ENCODE measurements at places on chromosomes 4 and X.

DNA sequence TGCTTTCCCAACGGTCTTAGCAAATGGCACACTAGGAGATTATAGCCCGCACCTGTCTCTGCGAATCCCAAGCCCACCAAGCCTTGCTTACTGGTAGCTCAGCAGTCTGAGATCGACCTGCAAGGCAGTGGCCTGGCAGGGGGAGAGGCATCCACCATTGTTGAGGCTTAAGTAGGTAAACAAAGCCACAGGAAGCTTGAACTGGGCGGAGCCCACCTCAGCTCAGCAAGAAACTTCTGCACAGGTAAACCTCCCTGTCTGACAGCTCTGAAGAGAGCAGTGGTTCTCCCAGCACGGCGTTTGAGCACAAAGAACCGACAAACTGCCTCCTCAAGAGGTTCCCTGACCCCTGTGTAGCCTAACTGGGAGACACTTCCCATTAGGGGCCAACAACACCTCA, 42.8 kb downstream of the BRWD3 start:
- no peak for DNase-seq

DNA sequence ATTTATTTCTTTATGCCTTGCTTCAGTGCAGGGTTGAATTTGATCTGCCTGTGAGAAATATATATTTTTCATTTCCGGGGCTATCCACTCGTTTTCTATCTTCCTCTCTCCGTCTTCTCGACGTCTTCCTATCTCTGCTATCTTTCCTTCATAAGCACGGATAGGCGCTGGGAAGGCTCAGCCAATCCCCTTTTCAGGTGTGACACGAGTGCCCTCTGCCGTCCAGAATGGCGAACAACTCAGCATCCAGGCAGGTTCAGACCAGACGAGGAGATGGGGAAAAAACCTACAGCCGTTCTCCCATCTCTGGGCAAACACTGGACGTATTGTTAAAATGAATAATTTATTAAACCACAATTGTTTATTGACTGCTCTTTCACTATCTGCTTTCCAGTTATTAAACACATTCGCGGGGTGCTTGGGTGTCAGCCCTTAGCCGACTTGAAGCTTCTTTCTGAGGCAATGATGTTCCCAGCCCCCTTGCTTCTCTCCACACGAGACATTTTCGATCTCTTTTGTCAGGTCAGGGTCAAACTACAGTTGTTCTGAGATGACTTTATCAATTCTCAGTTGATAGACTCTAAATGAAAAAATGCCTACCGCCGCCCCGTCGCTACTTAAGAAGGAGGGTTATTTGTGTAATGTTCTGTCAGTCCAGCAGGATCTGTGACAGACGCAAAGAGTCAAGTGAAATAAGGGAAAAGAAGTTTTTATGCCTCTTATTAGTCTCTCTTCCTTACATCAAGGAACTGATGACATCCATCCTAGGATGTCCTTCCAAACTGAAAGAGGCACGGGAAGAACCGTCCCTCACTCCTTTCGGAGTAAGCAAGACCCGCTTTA, 96.3 kb upstream of the NOCT start:
- DNase-seq = peak; percentile 83

DNA sequence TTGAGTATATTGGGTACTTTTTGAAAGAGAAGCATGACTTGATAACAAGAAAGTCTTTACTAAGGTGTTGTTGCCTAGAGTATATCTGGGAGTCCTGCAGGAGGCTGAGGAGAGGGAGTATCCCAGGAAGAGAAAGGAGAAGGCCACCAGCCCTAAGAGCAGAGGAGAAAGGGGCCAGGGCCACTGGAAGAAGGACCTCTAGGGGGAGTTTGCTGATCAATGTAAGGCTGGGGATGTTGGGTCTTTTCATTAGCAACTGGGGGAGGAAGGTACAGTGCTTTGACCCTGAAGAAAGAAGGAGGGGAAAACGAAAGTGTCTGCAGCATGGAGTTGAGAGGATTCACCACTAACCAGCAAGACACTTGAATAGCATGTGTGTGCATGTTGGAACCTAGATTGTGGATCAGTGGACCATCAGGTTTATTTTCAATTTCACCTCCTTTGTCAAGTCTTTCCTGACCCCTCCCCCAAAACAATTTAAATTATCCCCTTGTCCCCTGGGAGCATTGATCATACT, 4.5 kb downstream of the SMIM9 start:
- no peak for DNase-seq

DNA sequence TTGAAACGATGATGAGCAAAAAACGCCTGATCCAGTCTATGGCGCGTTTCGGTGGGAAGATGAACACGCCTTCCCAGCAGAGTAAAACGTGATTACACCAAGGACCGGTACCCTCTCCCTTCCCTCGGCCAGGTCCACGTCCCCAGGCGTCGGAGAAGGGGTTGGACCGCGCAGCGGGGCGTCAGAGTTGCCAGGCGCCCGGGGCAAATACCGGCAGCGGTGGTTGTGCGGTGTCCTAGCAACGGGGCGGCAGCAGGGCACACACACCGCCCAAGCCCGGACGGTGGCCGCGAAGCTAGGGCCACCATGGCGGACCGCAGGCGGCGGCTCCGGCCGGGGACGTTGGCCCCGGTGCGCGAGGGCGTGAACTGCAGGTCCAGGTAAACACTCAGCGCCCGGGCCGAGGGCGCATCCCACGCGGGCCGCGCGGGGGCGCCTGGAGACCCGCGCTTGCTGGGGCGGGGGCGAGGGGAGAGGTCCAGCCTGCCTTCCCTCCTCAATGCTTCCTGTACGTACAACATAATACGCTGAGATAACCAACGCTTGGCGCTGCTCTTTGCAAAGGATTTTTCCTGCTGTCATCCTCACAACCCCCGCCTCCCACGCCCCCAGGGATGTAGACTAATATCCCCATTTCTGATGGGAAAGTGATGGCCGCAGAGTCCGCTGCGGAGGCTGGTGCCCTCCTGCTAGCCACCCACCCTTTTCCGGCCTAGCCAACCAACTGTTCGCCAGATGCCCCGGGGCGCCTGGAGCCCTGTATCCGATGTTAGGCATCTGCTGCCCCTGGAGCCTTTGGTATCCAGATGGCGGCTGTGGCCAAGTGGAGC, at the start of gene FAM47E:
Gene FAM47E, plus strand, starts transcription at position 281 of the 830 bp plus-strand sequence. Its CDS starts 26 bp downstream, at position 307.
- peak; percentile 93 for DNase-seq

DNA sequence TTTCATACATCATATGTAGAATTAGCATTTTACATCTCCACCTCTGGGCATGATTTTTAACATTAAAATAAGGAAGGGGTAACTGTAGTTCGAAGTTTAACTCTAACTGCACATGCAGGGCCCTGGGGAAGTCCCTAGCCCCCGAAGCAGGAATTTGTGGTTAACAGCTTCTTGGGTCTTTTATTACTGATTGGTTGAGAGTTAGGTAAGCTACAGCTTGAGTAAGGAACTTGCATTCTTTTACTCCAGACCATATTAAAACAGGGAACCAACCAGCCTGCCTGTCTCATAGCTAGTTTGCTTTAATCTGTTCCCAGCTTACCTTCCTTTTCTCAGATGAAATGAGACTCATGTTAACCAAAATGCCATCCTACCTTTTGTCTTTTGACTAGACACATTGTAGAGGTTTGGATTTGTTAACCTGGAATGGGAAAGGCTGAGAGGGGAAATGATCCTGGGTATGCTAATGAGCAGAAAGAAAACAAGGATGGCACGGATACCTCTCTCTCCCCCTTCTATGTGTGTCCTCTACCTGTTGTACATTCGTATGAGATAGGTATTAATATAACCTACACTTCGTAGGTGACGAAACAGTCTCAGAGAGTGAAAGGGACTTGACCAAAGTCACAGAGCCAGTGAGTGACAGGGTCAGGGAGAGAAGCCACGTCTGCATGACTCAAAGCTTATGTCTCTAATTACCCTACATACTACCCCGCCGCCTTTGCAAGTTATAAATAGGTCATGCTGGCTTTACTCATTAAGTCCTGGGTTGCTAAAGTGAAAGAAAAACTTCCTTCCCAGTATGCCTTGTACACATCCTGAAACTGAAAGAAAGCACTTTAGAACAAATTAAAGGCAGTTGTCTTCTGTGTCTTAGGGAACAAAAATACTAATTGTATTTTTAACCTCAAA, 119.5 kb upstream of the AFF2 start:
- DNase-seq = no peak

GRCh38 chr4:88008122-88008742, 797 bp downstream of the PKD2 start:
- DNase-seq = peak; percentile 41

- no peak for DNase-seq
Measured at GRCh38 chrX:33252306-33252825, 41.0 kb upstream of the DMD start.

- no peak for DNase-seq
Measured at GRCh38 chr4:159401791-159402380, 299.0 kb downstream of the RAPGEF2 start.

GRCh38 chr4:19596342-19596741, 655.4 kb upstream of the SLIT2 start:
- no peak for DNase-seq

DNA sequence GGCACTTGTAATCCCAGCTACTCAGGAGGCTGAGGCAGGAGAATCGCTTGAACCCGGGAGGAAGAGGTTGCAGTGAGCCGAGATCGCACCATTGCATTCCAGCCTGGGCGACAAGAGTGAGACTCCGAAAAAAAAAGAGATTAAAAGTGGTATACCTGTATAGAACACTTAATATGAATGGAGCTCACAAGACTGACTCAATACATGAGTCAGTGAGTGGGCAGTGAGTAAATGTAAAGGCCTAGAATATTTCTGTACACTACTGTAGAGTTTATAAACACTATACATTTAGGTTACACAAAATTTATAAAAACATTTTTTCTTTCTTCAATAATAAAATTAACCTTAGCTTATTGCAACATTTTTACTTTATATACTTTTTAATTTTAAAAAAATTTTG, 93.8 kb downstream of the CENPC start:
- DNase-seq = no peak

DNA sequence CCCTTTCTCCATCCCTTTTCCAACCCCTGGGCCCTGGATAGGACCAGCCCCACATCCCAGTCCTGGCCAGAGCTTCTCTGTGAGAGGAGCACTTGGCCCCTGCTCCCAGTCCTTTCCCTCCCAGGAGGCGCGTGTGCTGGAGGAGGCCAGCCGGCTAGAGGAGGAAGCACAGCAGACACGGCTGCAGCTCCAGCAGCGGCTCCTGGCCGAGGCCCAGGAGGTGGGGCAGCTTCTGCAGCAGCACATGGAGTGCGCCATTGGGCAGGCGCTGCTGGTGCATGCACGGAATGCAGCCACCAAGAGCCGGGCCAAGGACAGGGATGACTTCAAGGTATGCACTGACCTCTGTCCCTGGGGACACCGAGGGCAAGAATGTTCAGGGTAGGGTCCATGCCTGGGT, 87.5 kb downstream of the EVC start:
- no peak for DNase-seq

- DNase-seq = no peak
Measured at GRCh38 chr4:47749858-47750257, 88.0 kb downstream of the CORIN start.

GRCh38 chrX:64338296-64338695, 57.0 kb downstream of the MTMR8 start:
- no peak for DNase-seq

GRCh38 chrX:28651186-28651585, 63.9 kb downstream of the IL1RAPL1 start:
- no peak for DNase-seq

DNA sequence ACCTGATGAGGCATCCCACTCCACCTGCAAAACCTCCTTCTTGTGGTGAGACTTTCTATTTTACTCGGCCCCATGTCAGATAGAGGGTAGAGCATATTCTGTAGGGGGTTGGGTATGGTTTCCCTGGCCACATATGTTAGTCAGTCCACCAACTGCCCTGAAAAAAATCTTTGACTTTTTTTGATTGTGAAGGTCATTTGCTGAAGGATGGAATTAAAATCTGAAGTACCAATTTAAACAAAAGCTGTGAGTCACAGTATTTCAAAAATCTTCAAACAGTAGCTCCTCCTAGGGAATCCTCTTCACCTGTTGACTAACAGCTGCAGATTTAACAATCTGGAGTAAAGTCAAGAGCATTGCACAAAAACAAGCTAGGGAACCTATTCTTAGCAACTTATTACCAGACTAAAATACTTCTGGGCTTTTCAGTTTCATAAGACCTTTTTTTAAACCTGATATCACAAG, 8.0 kb upstream of the CCDC110 start:
- DNase-seq = no peak

DNA sequence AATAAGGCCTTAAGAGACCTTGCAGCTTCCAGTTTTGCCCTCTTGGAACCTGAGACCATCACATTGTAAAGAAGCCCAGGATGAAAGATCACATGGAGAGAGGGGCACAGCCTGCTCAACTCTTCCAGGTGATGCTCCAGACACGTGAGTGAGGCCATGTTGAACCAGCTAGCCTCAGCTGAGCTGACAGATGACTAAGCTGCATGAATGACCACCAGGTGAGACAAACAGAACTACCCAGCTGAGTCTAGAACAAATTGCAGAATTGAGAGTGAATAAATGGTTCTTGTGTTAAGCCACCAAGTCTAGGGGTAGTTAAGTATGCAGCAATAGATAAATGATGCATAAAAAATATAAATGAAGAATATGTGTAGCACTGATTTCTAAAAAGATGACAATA, 16.8 kb upstream of the GPR82 start:
- DNase-seq = no peak

DNA sequence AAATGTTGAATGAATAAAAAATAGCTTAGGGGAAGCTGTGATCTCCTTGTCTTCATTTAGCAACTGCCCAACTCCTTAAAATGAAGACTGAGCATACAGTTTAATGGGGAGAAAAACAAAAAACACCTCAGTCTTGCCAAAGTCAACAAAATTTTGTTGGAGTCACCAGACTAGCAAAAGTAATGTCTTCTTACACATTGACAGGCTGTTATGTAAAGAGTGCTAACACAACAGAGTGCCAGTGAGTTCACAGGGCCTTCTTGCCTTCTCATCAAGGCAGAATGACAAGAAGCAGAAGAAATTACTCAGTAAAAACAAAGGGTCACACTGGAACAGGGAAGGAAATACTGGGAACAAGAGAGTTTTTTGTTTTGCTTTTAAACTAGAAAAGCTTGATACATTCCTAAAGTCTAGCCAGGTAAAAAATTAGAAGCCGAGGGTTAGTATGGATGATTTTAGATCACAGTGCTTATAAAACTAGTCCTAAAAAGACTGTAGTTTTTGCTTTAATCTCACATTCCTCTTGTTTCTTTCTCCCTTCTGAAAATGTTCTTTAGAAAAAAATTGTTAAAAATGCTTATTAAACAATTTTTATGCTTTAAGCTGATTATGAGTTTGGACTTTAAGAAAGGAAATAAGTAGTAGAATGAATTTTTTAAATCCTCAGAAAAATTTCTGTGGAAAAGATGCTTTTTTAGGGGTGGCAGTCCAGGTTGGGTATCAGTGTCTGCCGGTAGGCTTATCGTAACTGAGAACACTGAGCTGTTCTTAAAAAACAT, 38.7 kb upstream of the FRAS1 start:
- DNase-seq = no peak
